EL (cell line): ENCODE measurements at places on chromosomes 3 and 15.

DNA sequence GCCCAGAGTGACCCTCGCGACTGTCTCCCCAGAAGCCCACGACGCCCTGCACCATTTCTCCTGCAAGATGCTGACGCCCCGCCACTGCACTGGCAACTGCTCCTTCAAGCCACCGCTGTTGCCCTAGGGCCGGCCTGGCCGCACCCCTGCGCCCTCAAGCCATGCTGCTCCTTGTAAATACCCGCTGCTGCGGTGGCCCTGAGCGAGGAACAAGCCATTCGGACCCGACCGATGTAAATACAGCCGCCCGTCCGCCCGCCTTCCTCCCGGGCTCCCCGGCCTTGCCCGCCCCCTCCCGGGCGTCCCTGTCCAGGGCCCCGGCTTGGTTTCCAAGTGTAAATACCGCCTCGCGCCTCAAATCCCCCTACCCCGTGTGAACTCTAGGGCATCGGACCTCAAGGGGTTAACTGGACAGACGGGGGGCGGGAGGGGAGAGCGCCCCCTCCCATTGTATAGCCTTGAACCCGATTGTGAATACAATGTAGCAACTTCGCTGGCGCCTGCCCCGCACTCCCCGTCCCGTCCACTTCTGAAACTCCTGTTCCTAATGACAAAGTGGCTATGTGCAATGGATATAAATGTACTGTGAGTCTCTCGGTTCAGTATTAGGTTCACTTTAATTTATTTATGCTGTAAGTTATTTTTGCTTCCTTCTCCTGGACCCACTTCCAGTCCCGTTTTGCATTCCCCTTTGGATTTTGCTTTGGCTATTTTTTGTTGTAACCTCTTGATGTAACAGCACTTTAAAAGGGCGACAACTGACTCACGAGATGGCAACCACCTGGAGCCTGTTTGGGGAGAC, 5.9 kb downstream of the RNU6-1 start:
- DNase-seq, result peak; percentile 59

DNA sequence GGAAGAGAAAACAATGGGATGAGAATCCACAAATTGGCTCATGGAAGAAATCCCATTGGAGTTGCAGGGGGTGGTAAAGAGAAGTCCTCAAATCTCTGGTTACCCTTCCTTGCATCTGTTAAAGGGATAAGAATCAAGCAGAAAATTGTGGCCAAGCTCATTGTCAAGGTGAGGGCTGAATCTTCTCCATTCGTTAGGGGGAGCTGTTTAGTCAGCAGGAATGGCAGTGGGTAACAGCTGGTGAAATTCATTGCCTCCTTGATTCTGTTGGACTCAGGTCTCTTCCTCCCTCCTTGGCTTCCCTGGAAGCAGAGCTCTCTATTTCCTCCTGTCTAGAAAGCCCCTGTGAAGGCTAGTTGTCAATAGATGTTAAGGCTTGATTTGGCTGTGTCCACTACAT, 343.1 kb upstream of the SEMA6D start:
- peak; percentile 2 for DNase-seq

DNA sequence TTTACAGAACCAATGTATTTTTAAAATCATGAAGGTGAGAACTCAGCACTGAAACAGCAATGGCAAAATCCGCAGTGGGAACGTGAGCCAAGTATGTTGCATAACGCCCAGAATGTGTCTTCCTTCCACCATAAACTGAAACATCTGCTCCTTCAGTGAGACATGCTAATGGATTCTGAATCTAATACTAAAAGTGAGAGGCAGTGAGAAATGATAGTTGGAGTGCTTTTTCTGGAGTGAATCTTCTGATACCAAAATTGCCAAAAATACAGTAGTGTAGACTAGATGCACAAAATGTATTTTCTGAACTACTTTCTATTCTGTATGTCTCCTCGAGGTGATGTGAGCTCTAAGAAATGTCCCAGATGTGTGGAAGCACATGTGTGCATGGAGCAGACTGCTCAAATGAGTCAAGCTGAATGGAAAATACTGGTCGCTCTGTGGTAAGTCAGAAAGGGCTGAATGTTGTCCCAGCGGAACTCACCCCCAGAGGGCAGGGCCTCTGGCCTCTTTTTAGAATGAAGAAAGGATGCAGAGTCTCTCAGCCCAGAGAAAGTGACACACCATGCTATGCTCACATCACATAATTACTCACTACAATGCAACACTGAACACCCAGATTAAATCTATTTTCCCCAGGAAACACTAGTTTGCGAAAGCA, 73.0 kb downstream of the ATP10A start:
- peak; percentile 79 for DNase-seq

DNA sequence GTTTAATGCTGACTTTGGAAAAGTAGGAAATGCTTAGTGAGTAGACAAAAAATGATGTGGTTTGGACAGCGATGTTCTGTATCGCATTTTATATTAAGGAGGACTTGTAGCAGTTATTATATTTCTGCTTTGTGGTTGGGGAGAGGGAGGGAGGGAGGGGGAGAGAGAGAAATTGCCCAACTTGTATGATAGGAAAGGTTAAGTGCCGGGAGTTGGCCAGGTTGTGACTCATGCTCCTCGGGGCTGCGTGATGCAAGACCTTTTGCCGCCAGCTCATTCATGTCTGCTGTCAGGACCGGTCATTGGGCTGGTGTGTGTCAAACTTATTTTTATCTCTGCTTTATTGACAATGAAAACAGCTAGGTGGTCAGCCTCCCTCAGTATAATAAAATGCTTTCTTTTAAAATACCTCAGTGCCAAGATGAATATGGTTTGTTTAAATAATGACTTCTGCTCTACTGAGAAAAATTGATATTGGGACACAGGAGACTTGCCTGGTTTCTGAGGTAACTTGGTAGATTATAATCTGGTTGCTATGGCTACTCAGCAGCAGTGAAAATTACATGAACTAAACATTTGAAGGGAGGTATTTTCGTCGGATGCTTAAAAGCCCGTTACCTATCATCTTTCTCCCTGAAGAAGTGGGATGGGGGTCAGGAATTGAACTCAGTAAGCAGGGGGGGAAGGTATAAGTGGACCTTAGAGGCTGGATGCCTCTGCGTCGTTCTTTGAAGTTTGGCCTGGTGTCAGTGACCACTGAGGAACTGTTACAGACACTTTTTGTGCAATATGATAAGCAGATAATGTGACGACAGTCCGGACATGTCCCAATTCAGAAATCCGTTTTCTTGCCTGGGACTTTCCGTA, 90.7 kb downstream of the FNDC3B start:
- DNase-seq, result peak; percentile 98

- DNase-seq, result no peak
Observed at GRCh38 chr3:67018789-67019526, 20.9 kb downstream of the KBTBD8 start.

DNA sequence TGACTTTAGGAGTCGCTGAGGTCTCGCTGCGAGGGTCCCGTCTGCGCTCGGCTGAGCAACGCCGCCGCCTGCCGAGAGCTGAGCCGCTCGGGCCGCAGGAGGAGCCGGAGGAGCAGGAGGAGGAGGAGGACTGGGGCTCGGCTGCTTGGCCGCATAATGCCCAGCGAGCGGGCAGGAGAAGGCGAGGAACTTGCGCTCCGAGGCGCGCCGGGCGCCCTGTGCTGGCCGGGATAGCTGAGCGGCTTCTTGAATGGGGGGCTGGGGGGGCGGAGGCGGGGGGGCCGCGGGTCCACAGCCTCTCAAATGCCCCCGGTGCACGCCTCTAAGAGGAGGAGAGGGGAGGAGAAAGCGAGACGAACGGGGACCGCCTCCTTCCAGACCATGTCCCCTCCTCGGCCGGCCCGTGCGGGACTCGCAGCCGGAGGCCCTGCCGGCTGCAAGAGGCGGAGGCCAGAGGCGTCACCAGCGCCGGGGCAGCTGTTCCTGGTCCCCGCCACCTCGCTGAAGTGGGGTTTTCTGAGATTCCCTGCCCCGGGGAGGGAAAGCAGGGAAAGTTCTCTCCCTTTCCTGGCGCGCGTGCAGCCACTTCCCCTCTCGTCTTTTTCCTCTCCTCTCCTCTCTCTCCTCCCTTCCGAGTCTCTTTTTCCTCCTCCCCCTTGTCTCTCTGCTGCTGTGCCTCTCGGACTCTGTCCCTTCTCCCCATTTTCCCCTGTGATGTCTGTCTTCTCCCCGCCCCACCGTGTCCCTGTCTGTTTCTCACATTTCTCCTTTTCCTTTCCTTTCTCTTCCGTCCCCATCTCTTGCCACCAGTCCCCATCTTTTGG, at the start of gene ADAMTS9:
Gene ADAMTS9, minus strand, starts transcription at position 220 of the 824 bp plus-strand sequence. CDS start 343 bp downstream, outside the sequence.
- DNase-seq, result peak; percentile 29

DNA sequence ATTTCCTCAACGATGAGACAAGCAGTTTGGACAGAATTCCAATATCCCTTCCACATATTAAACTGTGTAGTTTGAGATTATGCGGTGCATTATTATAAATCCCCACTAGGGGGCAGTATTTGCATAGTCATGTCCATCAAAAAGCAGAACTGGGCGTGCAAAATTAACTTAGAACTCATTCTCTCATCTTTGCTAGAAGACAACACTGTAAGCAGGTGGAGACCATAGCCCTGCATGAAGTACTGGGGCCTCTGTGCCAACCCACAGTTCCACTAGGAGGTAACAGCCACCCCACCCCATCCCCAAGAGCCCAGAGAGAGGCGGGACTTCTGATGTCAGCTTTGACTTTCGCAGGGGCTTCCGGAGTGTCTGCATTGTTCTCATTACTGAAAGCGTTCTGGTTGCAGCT, 106.6 kb upstream of the TMC3 start:
- DNase-seq, result peak; percentile 59

- peak; percentile 54 for DNase-seq
Observed at GRCh38 chr3:27666708-27667107, 55.4 kb downstream of the EOMES start.

GRCh38 chr3:7172996-7173395, 312.1 kb downstream of the GRM7 start:
- DNase-seq, result no peak

GRCh38 chr3:173869766-173870165, 472.2 kb downstream of the NLGN1 start:
- no peak for DNase-seq

DNA sequence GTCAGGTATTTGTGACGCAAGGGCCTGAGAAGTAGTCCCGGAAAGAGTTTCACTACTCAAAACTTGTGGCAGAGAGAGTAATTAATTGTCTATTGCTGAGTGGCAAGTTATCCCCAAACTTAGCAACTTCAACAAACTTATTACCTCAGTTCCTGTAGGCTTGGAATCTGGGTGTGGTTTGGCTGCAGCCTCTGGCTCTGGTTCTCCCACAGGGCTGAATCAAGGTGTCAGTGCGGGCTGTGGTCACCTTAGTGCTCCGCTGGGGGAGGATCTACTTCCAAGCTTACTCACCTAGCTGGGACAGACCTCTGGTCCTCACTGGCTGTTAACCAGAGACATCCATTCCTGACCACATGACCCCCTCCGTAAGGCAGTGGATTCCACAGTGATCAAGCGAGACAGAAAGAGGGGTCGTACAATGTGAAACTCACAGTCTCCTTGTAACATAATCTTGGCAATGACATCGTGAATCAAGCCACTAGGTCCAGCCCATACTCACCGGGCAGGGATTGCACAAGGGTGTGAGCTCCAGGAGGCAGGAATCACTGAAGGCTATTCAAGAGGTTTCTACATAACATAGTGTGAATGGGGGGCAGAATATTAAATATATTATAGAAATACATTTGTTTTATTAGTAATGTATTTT, 138.3 kb downstream of the RYR3 start:
- DNase-seq, result no peak

GRCh38 chr3:73540969-73541740, 83.6 kb downstream of the PDZRN3 start:
- DNase-seq, result peak; percentile 33

- DNase-seq, result no peak
Observed at GRCh38 chr3:46433841-46434240, 26.8 kb downstream of the CCRL2 start.

- no peak for DNase-seq
Observed at GRCh38 chr3:98564282-98565005, 29.0 kb downstream of the CPOX start.

DNA sequence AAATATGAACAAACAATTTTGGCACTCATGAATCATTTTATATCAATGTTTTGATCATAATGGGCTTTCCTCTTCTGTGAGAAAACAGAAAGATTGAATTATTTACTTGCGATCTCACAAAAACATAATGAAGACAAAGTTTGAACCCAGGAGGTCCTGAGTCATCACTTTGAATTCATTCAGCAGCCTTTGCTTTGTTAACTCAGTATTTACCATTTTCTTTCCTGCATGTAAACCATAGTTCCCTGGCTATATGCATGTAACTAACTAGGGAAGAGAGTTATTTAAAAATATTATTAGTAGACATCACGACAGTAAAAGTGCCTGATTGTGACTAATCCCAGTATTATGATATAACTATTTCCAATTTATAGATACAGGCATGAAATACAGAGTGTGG, 1026.2 kb downstream of the PLOD2 start:
- no peak for DNase-seq

GRCh38 chr3:132721479-132722164, 587 bp downstream of the NPHP3 start:
- DNase-seq, result peak; percentile 71

DNA sequence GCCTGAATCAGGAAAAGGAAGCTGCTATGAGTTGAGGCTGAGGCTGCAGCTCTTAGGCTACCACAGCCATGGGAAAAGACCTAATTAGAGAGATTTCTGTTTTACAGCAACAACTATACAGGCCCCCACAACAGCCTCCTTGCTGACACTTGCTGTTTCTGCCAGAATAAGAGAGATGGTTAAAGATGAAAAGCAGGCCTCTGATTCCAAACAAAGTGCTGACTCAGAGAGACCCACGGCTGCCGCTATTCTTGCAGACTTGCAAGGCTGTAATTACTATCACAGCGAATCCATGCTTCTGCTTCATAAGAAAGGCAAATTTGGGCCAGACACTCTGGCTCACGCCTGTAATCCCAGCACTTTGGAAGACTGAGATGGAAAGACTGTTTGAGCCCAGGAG, 41.8 kb downstream of the MCF2L2 start:
- DNase-seq, result no peak

- peak; percentile 48 for DNase-seq
Observed at GRCh38 chr15:67174864-67175573, 79.4 kb downstream of the AAGAB start.

DNA sequence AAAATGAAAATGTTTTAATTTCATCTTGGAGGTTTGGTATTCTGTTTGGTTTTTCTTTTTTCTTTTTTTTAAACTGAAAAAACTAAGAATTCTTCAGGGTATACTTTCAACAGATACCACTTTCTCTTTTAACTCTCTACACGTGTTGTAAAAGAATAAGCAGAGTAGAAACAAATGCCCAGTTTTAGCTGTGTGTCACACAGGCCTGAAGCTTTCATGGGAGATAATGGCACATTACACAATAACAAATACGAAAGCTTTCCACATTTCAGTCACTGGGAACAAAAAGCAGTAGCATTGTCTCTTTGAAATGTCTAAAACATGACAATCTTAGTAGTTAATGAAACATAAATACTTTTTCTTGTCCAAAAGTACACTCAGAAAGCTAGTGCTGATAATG, 818.5 kb downstream of the TBL1XR1 start:
- DNase-seq, result no peak

DNA sequence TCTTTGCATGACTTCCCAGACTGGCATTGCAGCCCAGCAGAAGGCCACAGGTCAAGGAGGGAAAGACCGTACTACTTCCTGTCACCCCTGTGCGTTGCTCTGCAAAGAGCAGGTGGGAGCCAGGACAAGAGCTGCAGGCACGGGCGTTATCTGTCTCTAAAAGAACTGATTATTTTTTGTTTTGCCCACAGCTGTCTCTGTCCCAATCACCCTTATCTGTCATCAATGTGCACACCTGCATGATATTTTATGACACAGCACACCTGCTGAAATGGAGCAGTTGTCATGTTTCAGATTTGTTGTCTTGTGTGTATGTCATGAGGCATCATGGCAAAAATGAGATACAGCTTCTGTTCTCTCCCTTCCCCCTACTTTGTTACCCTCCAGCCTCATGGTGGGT, 58.8 kb downstream of the SLCO3A1 start:
- DNase-seq, result no peak

- DNase-seq, result no peak
Observed at GRCh38 chr3:146496251-146496650, 26.9 kb upstream of the PLSCR2 start.
